ENCODE measurements at places on chromosomes 6 and 20.
A peak's percentile ranks its signal among the peaks of the same experiment; 100 is the strongest.

- DNase-seq, result no peak
Observed at GRCh38 chr20:24943731-24944130, 5.3 kb upstream of the CST7 start.

DNA sequence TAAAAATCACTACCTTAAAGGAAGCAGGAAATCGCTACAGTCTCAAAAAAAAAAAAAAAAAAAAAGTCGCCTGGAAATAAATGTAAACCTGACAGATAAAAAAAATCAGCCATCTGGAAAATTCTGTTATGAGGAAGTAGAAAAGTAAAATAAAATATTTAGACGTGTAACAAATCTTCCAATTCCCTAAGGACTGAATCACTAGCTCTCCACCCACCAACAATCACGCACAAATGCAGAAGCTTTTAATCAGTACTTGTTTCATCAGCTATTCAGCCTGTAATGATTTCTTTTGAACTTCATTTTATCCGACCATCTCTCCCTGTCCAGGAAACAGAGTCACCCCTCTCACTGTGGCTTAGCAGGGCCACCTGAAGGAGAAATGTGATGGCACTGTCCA, 59.0 kb downstream of the SLC23A2 start:
- no peak for DNase-seq

GRCh38 chr6:158290659-158291058, 21.6 kb upstream of the TULP4 start:
- peak; percentile 79 for DNase-seq

GRCh38 chr6:120116343-120116742, 766.8 kb upstream of the MAN1A1 start:
- no peak for DNase-seq

GRCh38 chr6:78947962-78948361, 80.6 kb downstream of the IRAK1BP1 start:
- no peak for DNase-seq

DNA sequence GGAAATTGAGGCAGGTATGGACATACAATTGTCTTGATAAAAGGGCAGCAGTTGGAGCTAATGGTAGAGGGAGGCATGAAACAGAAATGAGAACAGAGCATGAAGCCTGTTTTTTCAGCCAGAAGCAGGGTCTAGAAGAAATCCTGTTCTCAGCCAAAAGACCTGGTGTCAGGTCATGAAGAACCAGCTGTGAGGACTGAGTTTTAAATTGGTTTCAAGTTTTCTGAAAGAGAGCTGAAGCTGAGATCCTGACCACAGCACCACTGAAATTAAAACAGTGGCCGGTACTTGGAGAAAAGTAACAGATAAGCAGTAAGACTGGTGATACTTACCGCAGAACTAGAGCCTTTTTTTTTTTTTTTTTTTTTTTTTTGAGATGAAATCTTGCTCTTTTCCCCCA, 283.8 kb upstream of the BMP2 start:
- no peak for DNase-seq

- no peak for DNase-seq
Observed at GRCh38 chr20:43761386-43762340, 34.9 kb upstream of the GTSF1L start.

Measured in natural killer cell (primary cell).